ENCODE measurements at places on chromosomes 4 and X.

DNA sequence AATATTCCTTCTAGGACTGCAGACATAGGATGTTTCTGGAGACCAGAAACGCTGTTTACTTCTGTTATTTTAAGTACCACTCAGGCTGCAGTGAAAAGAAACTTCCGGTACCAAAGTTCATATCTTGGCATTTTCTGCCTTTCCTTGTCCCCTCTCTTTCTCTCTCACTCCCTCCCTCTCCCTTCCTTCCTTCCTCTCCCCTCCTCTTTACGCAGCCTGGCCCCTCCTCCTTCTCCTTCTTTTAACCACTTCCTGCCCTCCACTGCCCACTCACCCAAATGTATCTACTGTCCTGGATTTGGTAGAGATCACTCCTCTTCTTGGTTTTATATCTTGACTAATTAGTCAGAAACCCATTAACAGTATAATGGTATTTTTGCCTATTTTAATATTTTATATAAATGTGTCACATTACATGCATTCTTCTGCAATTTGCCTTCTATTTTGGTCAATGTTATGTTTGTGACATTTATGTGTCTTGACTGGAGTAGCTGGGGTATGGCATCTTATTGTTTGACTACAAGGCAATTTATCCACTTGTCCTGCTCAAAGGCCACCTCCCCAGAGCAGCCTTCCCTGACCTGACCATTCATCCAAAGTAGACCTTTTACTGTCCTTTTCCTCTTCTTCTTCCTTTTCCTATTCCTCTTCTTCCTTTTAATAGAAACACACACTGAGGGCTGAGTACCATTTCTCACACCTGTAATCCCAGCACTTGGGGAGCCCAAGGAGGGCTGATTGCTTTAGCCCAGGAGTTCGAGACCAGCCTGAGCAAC, 56.9 kb downstream of the BCOR start:
- DNase-seq, result no peak

GRCh38 chrX:65697915-65698796, 30.7 kb downstream of the MSN start:
- peak; percentile 79 for DNase-seq

- no peak for DNase-seq
Measured at GRCh38 chr4:53647547-53647946, 56.3 kb upstream of the LNX1 start.

- no peak for DNase-seq
Measured at GRCh38 chrX:75784680-75785491, at the start of gene MAGEE2. Gene MAGEE2 (minus strand): TSS chrX:75785254. CDS start chrX:75785051, 203 bp downstream.

DNA sequence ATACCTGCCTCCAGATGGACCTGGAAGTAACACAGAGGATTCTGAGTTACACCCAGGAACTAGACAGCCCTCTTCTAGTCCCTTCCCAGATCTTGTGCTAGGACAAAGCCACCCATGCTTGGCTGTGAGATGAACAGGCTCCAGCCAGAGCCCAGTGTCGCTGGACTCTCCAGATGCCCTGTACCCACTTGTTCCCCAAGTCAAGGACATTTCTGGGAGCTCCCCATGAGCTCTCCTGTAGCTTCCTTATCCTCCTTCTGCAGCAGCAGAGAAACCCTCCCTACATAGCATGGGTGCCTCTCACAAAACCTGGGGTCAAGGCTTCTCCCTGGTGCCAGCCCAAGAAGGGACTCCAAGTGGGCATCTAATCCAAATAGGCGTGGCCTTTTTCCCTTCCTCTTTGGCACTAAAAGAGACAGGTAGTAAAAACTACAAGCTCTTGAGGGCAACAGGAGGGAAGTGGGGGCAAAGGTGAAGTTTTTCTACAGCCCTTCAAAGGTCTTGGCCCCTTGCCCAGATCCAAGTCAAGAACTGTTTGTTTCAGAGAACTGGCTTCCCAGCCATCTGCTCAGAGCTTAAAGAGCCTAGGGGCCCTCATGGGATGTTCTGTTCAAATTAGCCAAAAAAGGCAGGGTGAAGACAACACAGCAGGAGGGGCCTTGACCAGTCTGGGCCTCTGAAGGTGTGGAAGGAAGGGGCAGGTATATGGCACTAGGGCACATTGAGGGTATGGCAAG, 8.5 kb upstream of the ERCC6L start:
- no peak for DNase-seq

DNA sequence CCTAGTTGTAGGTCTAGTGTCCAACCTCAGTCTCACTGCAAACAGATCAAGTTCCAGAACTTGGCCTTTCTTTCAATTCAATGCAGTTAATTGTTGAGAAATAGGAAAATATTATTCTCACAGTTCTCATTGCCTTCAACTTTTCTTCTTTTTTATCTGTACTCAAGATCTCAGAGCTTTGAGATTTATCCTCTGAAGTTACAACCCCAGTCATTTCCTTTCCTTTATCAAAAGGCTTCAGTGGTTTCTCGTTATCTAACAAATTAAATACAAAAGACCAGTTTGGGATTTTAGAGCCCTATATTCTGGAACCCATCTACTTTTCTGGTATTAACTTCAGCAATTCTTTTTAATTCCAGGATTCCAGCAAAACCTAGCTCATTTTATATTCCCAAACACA, 130.2 kb downstream of the TMA16 start:
- DNase-seq, result peak; percentile 22

DNA sequence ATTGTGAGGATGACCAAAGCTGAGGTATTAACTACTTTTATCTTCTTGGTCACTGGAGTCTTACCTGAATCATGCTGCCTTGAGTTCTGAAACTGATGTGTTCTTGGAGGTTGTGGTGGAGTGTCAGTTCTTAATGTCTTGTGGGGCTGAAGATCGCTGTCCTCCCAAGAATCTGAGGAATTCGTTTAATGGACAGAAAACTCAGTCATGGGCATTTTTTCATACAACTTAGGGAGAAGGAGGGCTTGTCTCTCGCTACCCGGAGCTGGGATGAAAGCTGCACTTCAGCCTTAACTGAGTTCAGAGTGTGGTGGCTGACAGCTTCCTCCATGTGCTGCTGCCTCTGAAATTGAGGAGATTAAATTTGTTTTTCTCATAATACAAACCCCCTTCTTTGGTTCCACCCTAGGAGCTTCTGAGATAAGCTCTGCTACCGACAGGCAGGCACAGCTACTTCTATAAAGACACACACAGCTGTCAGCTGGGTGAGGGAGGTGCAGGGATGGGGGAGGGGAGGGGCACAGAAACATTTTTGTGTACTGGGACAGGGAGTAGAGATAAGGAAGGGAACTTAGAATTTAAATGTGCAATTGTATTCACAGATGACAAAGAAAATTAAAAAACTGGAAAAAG, 30.8 kb downstream of the RBBP7 start:
- DNase-seq, result no peak

GRCh38 chr4:177937041-177937440, 494.8 kb upstream of the AGA start:
- no peak for DNase-seq

GRCh38 chr4:77120886-77121508, 36.0 kb upstream of the CCNG2 start:
- no peak for DNase-seq

GRCh38 chrX:91079342-91080114, 355.1 kb upstream of the PABPC5 start:
- DNase-seq, result no peak

GRCh38 chr4:4524364-4524763, 17.5 kb downstream of the STX18 start:
- DNase-seq, result peak; percentile 40

- DNase-seq, result no peak
Measured at GRCh38 chrX:136812286-136812685, 31.6 kb upstream of the ARHGEF6 start.

DNA sequence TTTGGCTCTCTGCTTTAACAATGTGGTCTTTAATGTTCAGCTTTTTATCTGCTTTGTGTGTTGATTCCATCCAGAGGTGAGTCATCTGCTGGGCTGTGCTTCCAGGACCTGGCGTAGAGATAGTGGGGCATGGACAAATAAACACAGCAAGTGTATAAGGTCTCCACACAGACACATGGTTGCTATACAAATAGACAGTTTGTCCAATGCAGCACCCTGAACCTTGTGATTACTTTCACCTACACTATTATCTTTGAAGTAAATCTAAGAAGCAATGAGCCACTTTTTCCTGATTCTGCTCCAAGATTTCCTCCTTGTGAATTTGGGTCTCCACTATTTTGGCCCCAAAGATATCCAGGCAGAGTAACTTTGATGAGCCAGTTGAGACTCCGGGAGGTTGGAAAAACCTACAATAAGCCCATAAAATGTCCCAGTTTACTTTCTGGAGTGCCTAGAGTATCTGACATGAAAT, 12.1 kb downstream of the PPARGC1A start:
- DNase-seq, result no peak

- no peak for DNase-seq
Measured at GRCh38 chrX:21691512-21692018, 33.4 kb upstream of the KLHL34 start.

GRCh38 chr4:183885205-183885720, 19.8 kb upstream of the STOX2 start:
- DNase-seq, result no peak

GRCh38 chr4:26749867-26750266, 110.8 kb upstream of the STIM2 start:
- DNase-seq, result no peak

DNA sequence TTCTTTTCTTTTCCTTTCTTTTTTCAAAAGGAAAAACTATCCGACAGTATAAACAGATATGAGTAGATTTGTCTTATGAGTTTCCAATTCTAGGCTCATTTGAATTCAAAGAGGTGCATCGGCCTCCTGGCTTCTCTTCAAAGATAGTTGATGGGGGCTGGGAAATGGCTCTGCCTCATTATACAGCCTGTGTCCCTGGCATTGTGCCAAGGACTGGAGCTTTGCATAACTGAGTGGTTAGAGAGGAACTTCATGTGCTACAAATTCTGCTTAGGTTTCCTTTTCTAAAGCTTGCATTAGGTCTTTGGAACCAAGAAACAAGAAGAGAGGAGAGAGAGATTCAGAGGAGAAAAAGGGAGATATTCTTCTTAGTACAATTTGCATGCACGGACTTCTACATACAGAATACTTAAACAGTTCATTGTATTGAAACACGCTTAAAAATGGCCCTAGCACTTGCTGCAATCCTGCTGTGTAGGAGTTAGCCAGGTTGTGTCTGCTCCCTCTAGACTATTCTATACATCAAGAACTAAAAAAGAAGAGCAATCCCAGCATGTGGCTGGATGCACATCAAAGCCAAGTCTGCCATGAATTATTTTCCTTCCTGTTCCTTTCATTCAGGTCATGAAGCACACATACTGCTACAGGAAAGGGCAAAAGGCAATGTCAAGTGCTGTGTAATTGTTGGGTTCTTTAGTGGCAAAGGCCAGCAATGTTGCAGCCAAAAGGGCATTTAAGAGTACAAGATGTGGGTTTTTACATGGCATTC, 70.9 kb downstream of the INTS12 start:
- no peak for DNase-seq

- DNase-seq, result no peak
Measured at GRCh38 chr4:184853436-184853835, 27.7 kb upstream of the ACSL1 start.

DNA sequence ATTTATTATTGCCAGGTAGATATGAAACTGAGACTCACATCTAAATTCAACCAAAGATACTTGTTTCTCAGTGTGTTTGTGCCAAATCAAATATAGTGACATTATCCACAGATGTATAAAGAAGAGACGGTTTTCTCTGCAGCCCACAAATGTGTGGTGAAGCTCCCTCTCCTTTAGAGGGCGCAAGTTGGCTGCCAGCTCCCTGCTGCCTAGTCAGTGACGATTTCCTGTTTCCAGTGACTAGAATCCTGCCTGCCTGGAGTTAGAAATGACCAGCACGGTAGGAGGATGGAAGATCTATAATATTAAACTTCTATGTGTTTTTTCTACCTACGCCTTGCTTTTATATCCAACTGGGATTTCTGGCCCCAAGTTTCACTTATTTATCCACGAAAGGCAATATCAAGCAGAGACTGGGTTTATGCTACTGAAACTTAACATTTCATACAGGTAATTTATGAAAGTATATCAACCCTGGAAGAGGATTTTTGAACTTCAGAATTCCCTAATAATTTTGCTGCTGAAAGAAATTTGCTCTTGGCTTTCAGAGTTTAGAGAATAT, 1793.7 kb upstream of the TENM3 start:
- no peak for DNase-seq
